ENCODE measurements at places on chromosomes 1 and 21.

- DNase-seq = no peak
These were observed 416.0 kb downstream of the PCP4 start for GRCh38 chr21:40282912-40283886.

- DNase-seq = peak; percentile 96
These were observed 14.0 kb upstream of the SYNC start for GRCh38 chr1:32716312-32717148.

DNA sequence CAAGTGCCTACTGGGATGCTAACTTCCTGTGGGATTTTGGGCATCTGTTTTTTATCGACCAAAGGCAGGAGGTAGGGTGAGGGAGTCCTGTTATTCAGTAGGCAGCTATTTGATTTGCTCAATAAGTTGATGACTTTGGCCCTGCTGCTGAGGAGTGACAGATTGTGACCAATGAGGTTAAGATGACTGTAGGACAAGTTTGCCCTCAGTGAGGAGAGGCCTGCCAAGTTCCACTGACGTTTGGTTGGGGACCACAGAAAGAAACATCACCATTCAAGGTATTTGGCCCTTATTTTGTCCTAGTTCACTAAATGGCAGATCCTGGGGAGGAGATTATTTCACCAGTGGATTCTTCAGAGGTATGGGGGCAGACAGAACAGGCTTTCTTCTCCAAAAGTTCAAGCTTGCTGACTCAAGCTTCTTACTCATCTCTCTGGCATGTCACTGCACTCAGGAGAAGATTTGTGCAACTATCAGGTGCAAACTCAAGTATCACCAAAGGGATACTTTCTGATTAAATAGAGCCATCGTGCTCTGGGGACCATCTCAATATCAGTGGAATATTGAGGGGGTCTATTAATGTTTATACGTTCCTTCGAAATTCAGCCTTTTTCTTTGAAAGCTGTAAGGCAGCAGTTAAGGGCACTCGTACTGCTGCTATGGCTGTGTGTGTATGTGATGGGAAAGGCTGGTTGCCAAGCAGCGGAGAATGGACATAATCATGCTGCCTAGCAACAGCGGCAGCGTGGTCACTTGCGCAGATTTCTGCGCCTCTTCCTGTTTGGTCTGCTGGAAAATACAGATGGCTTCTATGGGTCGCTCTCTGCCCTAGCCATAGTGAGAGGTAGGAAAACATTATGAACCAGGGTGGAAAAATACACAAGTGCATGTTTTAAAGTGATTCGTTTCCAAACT, 78.7 kb downstream of the PBX1 start:
- DNase-seq = no peak

DNA sequence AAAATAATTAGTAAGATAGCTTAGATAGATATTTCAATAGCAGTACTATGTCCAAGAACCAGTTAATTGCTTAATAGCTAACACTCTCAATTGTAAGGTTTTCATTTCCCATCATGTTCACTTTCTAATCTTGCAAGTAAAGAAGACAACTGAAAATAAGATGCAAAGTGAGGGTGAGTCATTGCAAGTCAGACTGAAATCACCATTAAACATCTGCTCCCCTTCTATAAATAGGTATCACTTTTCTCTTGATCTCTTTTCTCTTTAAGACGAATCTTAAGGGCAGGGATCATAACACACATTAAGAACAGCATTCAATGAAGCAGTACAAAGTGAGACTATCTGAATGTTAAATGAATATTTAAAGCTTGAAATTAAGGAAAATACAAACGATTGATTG, 40.4 kb downstream of the UBR4 start:
- peak; percentile 34 for DNase-seq
